Large intestine (tissue), 12 donors: ENCODE measurements at places on chromosomes 13 and 19. TPM values are rescaled to one million over a fixed set of nuclear protein-coding genes. Genes with fewer than 3 reads are reported as not detected.

The EFNB2 gene
- polyA plus RNA-seq = 28.8 TPM

The ZNF528 gene
- polyA plus RNA-seq = 36.5 TPM

The ZNF135 gene
- polyA plus RNA-seq = 8.2 TPM

The SERTAD1 gene
- 9.0 TPM for polyA plus RNA-seq

DNA sequence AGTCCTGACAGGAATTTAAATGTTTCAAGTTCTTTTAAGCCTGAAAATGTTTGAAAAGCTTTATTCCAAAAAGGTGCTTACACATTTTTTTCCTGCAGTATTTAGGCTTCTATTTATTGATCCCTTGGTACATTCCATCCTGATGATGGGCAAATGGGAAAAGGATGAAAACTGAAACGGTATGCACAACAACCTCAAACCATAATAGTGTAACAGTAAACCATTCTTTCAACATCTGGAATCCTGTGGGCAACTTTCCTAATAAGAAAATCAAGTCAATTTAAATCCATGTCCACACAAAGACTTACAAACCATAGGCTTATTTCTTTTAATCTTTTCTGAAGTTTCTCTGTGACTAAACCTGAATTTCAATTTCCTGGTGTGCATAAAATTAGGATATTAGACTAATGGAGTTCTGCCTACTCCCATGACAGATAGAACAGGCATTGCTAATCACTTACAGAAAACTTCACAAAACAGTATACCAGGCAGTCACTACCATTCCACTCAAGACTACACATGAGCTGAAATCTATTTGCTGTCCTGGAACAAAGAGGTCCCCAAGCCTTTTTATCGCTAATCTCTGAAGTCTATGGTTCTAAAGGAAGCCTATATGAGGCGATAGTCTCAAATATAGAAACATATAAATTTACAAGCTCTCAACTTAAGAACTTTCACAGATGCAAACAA lies 103.3 kb downstream of the DLEU7 start:
- H3K4me1 ChIP-seq = peaks cover 3% of the 10 kb centered on the region
- H3K4me3 ChIP-seq = no peak overlapping the region
- no peak for DNase-seq
- no peaks in the 10 kb centered on the region for H3K36me3 ChIP-seq

DNA sequence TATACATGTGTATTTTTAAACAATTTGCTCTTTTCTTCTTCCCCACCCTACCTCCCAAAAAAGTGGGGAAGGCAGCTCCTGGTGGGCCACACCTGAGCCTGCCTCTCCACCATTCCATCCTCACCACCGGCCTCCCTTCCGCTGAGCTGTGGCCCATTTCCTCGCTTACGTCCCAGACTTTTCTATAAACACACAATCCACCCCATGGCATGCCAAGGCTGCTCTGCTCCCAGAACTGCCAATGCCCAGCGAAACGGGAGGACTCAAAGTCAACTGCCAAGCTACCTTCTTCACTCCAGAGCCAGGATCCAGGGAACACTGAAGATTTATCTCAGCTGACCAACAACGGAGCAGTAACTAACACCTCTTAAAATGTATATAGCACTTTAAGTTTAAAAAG lies 2.8 kb downstream of the N4BP2L1 start:
- no peak overlapping the region for H3K4me3 ChIP-seq
- H3K36me3 ChIP-seq = no peaks in the 10 kb centered on the region
- DNase-seq = no peak
- H3K4me1 ChIP-seq = peaks cover 6% of the 10 kb centered on the region
